Activated CD4-positive, alpha-beta T cell treated with anti-CD3 and anti-CD28 coated beads, Interleukin-2, amount 50 U/mL, for 4 hours (primary cell): ENCODE measurements at places on chromosomes 7 and 10.

DNA sequence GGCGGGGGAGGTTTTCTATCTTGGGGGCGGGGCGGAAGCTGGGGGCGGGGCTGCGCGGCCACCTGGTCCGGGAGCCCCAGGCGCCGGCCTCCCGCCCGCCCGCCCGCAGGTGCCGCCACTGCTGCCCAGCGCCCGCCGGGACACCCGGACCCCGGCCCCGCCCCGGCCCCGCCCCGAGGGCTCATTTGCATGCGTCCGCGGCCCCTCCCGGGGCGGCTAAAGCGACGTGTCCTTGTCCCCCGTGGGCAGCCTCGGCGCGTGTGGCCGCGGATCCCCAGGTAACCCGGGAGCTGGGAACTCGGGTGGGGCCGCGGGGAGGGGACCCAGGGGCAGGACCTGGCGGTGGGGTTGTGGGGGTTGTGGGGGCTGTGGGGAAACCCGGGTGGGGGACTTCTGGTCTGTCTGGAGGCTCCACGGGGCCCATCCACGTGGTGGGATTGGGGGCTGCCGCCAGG, at the start of gene BHLHA15:
Gene BHLHA15, plus strand, starts transcription at position 219 of the 455 bp plus-strand sequence. CDS start 871 bp downstream, outside the sequence.
- DNase-seq, result no peak

DNA sequence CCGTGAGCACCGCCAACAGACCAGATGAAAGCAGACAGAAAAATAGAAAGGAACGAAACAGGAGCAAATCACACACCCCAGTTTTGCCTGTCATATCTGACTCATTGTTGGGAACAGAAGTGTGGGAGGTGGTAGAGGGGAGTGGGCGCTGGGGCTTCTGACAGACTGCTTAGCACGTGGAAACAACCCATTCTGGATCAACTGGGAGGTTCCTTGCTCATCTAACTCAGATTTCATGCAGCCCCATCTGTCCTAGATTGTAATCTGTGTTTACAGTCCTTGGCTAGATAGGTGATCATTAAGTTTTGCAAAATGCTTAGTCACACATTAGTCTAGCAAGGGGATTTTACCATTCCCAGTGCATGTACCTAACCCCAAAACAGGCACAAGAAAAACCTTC, 154.1 kb downstream of the NRP1 start:
- no peak for DNase-seq

GRCh38 chr7:102117743-102118142, 168.9 kb upstream of the SH2B2 start:
- DNase-seq, result no peak

- no peak for DNase-seq
Observed at GRCh38 chr10:123475466-123475865, 190.7 kb upstream of the GPR26 start.
